Umbilical cord (tissue), 2 donors: ENCODE measurements at places on chromosomes 7 and 10. TPM values are rescaled to one million over a fixed set of nuclear protein-coding genes. Genes with fewer than 3 reads are reported as not detected.
A peak's percentile ranks its signal among the peaks of the same experiment; 100 is the strongest.

GRCh38 chr7:88212918-88213317 lies 6.9 kb downstream of the SRI start:
- DNase-seq: no peak

DNA sequence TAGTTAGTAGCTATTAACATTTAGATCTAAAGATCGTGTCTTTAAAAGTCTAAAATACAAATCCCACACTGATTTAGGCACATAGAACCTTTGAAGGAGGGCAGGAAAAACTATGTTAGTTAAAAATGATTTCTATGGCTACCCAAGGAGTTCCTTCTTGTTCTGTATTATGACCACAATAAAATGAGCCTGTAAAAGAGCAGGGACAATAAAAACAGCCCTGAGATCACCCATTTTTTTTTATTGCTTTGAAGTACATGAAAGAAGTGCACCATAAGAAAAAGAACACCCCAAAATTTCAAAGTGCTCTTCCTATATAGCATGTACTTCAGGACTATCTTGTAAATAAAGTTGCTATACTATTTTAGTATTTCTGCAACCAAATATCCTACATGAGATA lies 29.8 kb downstream of the RTKN2 start:
- no peak for DNase-seq

GRCh38 chr10:44465401-44466115 lies 80.7 kb upstream of the CXCL12 start:
- DNase-seq: no peak

Gene CALCR
- 0.48 TPM for total RNA-seq

- DNase-seq: peak; percentile 16
Measured at GRCh38 chr7:107201795-107202450, 33.1 kb downstream of the HBP1 start.

Gene GRM8
- 4.1 TPM for total RNA-seq

DNA sequence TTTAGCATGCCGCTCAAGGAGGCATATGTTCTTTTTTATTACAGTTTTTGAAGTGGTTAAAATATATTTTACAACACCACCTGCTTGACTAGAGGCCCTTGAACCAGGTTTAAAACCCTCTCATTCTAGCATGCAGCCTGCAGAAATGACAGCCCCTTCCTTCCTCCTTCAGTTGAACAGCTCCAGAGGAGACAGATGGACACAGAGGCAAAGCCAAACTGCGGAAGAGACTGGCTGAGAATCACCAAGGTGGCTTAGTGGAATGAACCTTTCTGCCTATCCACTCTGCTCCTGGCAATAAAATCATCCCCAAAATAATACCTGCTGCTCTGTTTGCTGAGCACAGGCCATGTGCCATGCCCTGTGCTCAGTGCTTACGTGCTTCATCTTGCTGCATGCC lies 23.9 kb upstream of the PLPP4 start:
- no peak for DNase-seq

- no peak for DNase-seq
Measured at GRCh38 chr10:98577578-98577977, 130.8 kb upstream of the HPS1 start.

GRCh38 chr10:78260141-78260540 lies 226.5 kb downstream of the RPS24 start:
- peak; percentile 77 for DNase-seq

Gene KIAA1217
- total RNA-seq: 32.0 TPM

DNA sequence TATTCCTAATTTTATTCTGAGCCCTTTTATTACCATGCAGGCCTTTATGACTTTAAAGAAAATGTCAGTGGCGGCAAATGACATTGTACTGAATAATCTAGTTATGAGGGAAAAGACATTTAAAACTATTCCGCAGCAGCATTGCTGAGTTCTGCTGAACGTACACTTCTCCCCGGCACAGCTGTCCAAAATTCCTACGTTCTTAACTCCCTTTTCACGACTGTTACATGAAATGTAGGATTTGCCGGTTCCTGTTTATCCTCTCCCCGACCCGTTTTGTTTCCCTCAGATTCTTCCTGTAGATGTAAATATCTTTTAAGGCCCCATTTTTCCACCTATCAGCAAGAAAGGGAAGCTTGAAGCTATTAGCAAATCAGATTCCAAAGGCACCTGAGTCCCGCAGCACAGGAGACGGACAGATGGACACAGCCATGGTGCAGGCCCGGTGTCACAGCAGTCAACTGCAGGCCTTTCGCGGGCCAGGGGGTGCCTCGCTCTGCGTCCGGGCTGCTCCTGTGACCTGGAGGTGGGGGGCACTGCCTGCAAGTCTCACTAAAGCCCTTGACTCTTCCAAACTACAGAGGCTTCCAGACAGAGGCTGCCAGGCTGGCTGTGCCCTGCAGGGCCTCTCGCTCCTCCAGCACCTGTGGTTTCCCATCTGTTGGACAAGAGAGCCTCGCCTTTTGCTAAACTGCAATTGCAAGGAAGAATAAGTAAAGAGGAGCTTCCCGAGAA lies 485.0 kb upstream of the MGMT start:
- peak; percentile 43 for DNase-seq

- DNase-seq: peak; percentile 9
Measured at GRCh38 chr7:52540041-52540440, 495.4 kb upstream of the POM121L12 start.

DNA sequence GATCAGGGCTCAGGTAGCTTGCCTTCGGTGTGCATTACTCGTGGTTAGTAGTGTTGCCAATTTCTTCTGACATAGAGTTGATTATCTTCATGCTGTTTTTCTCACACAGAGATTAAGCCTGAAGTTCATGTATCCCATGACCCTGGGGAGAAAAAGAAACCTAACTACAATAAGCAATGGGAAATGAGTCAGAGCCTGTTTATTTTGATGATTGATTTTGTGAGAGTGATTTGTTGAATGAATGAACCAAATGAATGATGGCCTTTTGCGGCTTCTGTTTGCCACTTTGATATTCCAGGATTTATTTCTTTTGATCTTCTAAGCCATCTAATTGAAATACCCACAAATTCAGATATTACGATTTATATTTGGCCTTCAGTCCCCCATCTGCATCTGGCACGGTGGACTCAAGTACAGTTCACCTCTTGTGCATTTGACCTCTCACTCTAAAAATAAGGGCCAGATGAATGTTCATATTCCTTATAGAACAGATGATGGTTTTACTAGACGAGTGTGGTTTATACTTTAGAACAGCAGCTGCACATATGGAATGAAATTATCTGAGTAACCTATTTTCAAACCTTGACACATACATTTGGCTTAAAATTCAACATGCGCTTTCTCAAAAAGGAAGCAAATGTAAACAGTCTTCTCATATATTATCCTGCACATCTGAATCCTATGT lies 110.7 kb downstream of the PLCE1 start:
- no peak for DNase-seq

Gene STEAP1B
- total RNA-seq: 12.3 TPM

DNA sequence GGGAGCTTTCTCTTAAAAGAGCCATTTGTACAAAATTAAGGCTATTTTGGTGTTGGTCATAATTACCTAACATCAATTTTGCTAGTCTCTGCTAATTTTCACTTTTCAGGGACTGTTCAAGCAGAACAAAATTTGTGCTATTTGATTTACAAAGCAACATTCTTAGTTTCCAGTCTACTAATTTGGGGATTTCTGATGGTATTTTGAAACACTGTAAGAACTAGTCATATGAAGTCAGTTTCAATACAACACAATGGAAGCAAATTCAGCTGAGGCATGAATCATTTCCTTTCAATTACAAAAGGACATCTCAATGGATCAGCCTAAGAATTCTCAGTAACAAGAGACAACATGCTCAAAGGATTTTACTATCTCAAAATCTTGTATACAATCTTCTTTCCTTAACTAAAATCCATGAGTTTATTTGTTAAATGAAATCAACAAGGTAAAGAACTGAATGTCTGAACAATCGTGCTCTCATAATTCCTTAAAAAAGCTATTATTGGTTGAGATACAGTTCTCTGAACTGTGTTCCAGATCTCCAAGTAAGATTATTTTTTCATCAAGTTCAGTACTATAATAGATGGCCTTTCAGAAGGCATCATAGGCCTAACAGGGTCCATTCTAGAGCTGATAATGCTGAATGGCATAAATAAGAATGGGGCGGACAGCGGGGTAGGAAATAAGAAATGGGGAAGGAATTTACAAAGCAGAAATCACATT lies 144.6 kb downstream of the NRCAM start:
- no peak for DNase-seq

- DNase-seq: peak; percentile 71
Measured at GRCh38 chr10:29140991-29141390, 147.9 kb upstream of the LYZL1 start.
